ENCODE measurements at places on chromosomes 13 and 19. TPM values are rescaled to one million over a fixed set of nuclear protein-coding genes. Genes with fewer than 3 reads are reported as not detected.
A peak's percentile ranks its signal among the peaks of the same experiment; 100 is the strongest.

DNA sequence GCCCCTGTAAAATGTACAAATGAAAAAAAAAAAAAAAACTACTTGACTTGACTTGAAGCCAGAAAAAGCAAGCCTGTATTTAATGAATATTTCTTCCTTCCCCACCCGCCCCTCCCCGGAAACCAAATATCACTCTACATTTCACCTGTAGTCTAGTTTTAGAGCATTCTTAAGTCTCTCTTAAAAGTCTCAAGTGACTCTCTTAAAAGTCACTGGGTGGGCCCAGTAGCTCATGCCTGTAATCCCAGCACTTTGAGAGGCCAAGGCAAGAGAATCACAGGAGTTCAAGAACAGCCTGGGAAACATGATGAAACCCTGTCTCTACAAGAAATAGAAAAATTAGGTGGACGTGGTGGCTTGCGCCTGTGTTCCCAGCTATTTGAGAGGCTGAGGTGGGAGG is 72.0 kb downstream of the TSC22D1 start:
- no peak for DNase-seq

GRCh38 chr19:49327878-49328544 is 3.0 kb upstream of the SLC6A16 start:
- DNase-seq = peak; percentile 19

GRCh38 chr19:53853707-53854106 is 14.0 kb upstream of the MYADM start:
- no peak for DNase-seq

ATP1A3 gene
- 0.17 TPM for total RNA-seq

DNA sequence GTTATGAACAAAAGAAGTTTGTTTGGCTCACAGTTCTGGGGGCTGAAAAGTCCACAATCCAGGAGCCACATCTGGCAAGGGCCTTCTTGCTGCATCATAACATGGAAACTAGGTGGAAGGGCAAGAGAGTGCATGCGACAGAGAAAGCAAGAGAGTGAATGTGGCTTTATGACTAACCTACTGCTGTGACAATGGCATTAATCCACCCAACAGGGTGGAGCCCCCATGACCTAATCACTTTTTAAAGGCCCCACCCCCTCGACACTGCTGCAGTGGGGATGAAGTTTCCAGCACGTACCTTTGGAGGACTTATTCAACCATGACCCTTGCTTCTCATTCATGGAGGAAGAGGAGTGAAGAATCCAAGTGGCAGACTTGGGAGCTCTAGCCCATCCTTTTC is 30.0 kb upstream of the RFXAP start:
- no peak for DNase-seq

DNA sequence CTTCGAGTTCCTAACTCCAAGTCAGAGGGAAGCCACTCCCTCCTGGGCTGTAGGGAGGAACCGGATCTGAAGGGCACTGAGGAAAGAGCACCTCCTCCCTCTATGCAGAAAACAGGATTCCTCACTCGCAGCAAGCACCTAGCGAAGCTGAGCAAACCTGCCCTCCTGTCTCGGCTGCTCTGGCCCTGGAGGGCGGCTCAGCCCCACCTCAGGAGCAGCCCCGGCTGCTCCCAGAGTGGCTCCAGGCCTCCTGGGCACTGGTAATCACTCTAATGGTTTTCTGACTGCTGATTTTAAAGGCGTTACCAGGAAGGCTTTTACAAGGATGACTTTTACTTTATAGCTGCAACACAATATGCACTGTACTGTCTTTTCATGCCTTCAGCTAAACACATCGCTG is 312.5 kb downstream of the TEX29 start:
- no peak for DNase-seq

DNA sequence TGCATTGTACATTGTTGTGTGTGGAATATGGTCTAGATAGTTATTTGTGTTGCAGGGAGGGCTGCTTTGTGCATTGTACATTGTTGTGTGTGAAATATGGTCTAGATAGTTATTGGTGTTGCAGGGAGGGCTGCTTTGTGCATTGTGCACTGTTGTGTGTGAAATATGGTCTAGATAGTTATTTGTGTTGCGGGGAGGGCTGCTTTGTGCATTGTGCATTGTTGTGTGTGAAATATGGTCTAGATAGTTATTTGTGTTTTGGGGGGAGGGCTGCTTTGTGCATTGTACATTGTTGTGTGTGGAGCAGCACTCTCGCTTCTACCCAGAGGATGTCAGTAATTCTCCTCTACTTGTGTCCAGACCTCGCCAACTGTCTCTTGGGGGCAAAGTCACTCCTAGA is 36.3 kb upstream of the ZNF835 start:
- DNase-seq = no peak

FFAR3 gene
- not detected for total RNA-seq

SELENOV gene
- total RNA-seq = not detected

DNA sequence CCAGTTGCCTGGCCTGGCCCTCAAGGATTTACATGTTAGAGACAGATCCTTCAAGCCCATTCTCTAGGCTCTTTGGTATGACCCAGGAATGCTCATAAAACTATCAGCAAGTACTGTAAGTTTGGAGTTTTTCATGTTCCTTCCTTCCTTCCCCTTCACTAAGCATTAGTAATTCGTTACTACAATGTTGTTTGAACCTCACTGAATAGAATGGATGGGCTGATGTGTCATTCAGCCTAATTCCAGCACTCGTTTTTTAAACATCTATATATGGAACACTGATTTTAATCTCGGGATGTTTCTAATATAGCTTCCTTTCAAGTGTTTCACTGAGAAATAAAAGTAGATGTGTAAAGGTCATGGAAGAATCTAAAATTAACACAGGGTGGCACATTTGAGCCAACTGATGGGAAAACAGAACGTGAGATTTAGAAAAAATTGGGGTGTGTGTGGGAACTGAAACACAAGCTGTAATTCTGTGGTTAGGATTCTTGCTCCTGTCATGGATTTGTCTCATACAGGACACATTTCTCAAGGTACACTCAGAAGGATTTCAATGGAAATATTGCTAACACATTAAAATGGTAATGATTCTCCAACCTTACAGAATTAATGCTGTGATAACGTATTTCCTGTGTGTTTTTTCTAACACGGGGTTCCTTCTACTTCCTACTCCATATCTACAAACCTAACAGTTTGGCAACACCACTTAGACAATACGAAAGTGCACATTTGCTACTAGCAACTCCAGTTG is 93.4 kb downstream of the FLT1 start:
- DNase-seq = no peak

GRCh38 chr13:50631041-50631440 is 212.5 kb downstream of the DLEU7 start:
- DNase-seq = no peak

DNA sequence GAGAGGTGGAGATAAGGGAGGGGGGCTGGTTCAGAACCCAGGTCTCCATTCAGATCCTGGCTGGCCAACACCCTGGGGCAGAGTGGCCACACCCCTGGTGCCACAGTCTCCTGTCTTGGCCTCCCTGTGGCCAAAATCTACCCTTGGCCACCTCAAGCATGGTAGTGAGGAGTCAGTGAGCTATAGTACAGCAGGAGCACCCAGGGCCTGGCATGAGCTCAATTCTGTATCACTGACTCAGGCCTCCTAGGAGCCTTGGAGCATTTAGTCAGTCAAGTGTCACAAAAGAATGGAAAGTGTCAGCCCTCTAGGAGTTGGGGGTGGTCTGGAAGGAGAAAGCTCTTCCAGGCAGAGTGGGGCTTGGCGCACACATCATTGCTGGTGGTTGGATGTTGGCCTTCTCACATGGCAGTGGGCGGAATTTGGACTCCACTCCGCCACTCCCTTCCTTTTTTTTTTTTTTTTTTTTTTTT is 6.6 kb upstream of the CD79A start:
- peak; percentile 46 for DNase-seq

All from renal cortical epithelial cell (primary cell).